Urinary bladder (tissue), 4 donors: ENCODE measurements at places on chromosomes 16 and 17.
A peak's percentile ranks its signal among the peaks of the same experiment; 100 is the strongest.

DNA sequence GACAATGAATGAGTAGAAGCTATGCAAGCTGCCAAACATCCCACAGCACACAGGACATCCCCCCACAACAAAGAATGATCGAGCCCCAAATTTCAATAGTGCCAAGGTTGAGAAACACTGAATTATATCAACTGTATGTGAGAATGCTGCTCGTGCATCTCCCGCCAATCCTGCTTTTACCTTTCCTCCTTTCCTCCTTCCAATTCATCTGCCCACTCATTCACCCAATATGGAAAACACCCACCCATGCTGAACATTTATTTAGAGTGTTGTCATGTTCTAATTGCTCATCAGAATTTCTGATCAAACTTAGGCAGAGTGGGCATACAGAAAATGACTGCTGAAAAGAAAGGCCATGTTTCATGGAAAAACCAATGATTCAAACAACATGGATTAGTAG lies 183.0 kb downstream of the TMEM114 start:
- no peak for DNase-seq

DNA sequence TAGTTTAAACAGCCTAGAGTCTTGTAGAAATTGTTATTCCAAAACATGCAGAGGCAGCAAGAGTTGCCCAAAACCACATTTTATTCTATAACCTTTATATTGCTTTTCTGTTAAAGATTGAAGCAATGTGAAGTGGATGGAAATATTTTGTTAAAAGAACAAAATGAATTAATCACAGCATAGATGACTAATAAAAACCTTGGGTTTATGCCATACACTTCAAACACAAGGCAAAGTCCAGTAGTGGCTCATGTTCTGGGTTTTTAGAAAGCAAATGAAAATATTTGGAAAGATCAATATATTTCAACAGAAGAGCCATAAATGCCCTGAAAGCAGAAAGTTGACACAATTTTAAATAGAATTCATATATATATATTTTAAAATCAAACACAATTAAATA lies 36.7 kb upstream of the ULK2 start:
- DNase-seq = no peak

DNA sequence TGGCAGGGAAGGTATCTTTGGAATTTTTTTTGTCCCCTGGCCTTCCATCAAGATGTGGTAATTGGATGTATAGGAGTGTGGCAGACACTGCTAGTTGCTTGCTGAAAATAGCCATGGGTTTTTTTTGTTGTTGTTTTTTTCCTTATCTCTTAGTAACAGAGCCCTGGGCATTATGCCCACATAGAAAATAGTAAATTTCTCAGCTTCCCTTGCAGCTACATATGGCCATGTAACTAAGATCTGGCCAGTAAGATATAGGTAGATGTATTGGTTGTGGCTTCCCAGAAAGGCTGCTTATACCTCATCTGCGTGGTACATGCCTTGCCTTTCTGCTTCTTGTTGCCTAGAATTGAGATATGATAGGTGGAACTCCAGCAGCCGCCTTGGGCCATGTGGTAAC lies 349.9 kb downstream of the CPPED1 start:
- no peak for DNase-seq

DNA sequence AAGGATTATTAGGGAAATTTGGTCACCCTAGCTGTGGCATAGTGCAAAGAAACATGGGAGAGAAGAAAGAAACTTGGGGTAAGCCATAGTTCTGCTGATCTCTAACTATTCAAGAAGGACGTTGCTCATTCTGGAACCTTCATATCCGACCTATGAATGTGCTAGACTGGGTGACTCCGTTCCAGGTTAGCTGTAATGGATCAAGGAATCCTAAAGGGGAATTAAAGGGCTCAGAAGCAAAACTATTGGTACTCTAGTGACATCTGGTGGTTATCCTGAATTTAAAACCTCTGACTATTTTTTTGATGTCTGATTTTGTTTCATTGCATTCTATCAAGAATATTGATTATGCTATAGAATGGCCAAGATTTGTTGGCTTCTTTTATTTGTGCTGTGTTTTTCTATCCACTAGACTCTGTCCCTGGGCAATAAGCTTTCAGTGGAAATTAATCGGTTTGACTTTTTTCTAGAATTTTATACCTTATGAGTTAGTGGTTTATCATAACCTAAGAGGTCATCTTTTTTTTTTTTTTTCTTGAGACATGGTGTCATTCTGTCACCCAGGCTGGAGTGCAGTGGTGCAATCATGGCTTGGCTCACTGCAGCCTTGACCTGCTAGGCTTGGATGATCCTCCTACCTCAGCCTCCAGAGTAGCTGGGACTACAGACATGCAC lies 19.5 kb downstream of the PCTP start:
- DNase-seq = no peak

DNA sequence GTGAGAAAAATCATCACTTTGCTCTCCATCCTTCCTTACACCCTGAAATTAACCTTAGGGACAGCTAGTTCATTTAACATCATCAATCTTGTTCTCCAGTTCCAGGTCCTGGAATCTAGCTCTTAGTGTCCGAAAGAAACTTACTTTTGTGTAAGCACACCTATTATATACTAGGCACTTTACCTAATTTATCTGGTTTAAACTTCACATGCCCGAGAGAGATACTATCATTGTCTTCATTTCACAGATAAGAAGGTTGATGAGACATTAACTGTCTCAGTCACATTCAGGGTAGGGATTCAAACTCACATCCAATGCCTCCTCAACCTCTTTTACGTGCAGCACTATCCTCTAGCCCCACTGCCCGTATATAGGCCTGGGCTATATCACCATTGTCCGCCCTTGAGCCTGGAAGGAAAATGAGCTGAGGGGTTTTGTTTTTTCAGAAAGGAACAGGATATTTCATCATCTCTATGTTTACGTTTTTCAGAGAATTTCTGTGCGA lies 501 bp upstream of the AP2B1 start:
- DNase-seq = no peak

DNA sequence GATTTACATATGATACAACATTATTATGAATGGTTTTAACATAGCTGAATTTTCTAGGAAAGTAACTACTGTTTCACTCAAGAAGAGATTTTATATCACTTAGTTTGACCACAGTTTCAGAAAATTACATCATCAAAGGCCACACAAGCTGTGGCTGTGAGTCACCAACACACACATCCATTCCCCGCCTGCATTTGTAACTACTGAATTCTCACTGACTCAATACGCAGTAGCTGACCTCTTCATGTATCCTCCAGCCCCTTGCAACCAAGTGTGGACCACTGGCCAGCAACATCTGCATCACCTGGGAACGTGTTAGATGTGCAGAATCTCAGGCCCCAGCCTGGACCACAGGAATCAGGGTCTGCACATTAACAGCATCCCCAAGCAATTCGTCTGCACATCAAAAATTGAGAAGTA lies 197.6 kb downstream of the XYLT1 start:
- DNase-seq = no peak

DNA sequence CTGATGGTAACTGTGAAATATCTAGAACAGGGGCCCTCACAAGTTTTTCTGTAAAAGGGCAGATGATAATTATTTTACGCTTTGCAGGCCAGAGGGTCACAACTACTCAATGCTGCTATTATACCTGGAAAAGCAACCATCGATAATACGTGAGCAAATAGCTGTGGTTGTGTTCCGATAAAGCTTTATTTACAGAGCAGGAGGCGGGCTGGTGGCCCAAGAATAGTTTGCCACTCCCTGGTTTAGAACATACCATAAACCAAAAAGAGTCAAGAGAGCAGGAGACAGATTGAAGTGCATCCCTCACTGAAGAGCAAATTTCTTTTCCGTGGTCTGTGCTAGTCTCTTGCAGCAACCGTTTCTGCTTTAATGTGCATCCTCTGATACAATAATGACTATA lies 77.9 kb upstream of the DYNLRB2 start:
- no peak for DNase-seq

DNA sequence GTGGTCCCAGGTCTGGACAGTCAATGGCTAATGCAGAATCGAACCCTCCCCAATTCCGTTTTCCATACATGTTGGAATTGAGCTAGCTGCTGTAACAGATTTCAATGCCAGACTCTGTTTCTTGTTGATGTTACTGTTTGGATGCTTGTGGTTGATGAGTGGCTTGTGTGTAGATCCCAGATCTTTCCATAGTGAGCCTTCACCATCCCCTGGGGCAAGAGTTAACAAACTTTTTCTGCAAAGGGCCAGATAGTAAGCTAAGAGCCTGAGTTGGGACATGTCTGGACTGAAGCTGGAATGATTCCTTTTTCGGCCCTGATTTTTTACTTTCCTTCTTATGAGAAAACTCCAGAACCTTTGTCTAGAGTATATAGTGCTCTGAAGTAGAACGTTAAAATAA lies 296.3 kb downstream of the CPPED1 start:
- DNase-seq = no peak

DNA sequence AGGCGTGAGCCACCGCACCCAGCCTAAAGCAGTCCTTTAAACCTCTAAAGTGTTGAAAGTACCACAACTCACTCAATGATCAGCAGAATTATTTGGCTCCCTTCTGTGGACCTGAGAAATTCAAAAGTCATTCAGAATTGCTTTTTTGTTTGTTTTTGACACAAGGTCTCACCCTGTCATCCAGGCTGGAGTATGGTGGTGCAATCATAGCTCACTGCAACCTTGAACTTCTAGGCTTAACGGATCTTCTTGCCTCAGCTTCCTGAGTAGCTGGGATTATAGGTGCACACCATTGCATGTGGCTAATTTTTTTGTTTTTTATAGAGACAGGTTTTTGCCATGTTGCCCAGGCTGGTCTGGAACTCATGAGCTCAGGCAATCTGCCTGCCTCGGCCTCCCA lies 44.3 kb downstream of the TRAF4 start:
- DNase-seq = no peak

GRCh38 chr17:30520882-30521281 lies 43.7 kb downstream of the GOSR1 start:
- no peak for DNase-seq

DNA sequence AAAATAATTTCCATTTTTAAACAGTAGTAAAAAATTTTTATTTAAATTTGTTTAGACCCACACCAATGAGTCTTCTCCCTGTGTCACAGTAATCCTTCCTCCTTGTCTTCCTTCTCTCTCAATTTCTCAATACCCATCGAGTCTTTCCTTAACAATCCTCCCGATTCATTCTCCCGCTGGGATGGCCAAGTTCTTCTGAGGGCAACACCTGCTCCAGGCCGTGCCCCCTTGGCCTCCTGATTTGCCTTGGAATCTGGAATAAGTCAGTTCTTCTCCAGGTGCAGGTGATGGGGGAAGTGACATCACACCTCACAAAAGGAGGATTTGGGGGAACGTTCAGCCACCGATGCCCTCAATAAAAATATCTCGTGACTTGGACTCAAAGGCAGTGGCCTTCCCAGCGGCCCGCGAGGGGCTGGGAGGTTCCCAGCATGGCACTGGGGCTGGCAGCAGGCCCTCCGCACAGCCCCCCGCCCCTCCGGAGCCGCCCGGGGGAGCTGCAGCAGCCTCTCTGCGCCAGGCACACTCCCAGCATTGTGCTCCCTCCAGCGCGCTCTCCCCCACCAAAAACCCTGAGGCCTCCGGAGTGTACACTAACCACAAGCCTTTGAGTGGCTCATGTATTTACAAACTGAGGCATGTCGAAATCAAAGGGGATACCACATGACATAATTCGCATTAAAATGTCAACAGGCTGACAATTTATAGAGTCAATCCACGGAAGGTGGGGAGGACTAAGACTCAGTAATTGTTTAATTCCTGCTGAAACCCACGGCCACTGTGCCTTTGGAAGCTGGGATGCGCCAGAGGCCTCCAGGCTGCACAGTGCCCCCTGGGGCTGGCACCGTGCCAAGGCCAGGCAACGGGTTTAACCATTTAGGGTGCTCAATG lies 120.5 kb downstream of the ZFHX3 start:
- peak; percentile 78 for DNase-seq

DNA sequence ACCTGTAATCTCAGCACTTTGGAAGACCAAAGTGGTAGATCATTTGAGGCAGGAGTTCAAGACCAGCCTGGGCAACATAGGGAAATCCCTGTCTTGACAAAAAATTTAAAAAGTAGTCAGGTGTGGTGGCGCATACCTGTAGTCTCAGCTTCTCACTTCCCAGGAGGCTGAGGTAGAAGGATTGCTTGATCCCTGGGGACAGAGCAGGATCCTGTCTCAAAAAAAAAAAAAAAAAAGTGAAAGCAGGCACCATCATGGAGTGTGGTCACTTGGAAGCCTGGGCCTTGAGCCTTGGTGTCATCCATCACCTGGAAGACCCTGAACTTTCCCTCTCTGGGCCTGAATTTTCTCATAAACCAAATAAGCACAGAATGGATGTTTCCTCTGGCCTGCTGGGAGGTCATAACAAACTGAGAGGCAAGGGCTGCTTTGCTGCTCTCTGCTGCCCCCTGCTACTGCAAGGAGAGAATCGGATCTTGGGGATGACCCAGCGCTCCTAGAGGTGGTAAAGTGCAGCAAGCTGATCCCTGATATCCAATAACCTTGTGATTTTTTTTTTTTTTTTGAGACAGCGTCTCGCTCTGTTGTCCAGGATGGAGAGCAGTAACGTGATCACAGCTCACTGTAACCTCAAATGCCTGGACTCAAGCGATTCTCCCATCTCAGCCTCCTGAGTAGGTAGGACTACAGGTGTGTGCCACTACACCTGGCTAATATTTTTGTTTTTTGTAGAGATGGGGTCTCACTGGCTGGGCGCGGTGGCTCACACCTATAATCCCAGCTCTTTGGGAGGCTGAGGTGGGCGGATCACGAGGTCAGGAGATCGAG lies 75.9 kb upstream of the RNU2-1 start:
- no peak for DNase-seq

- DNase-seq = no peak
Measured at GRCh38 chr17:19943026-19943425, 34.6 kb downstream of the AKAP10 start.

- DNase-seq = no peak
Measured at GRCh38 chr16:51429041-51429440, 278.0 kb upstream of the SALL1 start.

- no peak for DNase-seq
Measured at GRCh38 chr16:49542946-49543630, 169.5 kb downstream of the C16orf78 start.

GRCh38 chr16:80144191-80144590 lies 396.6 kb upstream of the DYNLRB2 start:
- no peak for DNase-seq

DNA sequence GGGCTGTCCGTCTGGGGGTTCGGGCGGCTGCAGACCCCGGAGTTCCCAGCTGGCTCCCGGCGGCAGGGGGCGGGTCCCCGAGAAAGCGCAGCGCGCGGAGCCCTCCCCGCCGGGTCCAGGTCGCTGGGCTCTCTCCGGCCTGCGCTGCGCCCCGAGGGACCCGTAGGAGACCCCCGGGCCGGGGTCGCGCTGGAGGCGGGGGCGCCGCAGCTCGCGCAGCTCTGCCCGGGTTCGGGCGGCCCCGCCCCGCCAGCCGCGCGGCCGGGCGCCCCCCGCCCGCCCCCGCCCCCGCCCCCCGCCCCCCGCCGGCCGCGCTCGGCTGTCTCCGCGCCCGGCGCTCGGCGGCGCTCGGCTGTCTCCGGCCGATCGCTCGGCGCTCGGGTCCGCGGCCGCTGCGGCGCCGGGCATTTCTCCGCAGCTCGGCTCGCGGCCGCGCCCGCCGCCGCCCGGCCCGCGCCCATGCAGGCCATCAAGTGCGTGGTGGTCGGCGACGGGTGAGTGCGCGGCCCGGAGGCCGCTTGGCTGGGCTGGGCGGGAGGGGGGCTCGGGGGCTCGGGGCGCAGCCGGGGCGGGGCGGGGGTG lies at the start of gene RAC3:
RAC3 (plus strand) TSS at position 376 of the 582 bp plus-strand sequence; CDS start at position 460, 84 bp downstream.
- no peak for DNase-seq

- DNase-seq = no peak
Measured at GRCh38 chr16:35564889-35565288, 2105.5 kb downstream of the TP53TG3F start.

- DNase-seq = no peak
Measured at GRCh38 chr16:58842156-58842555, 108.0 kb upstream of the GOT2 start.
